ENCODE measurements at places on chromosomes 5 and 9.

DNA sequence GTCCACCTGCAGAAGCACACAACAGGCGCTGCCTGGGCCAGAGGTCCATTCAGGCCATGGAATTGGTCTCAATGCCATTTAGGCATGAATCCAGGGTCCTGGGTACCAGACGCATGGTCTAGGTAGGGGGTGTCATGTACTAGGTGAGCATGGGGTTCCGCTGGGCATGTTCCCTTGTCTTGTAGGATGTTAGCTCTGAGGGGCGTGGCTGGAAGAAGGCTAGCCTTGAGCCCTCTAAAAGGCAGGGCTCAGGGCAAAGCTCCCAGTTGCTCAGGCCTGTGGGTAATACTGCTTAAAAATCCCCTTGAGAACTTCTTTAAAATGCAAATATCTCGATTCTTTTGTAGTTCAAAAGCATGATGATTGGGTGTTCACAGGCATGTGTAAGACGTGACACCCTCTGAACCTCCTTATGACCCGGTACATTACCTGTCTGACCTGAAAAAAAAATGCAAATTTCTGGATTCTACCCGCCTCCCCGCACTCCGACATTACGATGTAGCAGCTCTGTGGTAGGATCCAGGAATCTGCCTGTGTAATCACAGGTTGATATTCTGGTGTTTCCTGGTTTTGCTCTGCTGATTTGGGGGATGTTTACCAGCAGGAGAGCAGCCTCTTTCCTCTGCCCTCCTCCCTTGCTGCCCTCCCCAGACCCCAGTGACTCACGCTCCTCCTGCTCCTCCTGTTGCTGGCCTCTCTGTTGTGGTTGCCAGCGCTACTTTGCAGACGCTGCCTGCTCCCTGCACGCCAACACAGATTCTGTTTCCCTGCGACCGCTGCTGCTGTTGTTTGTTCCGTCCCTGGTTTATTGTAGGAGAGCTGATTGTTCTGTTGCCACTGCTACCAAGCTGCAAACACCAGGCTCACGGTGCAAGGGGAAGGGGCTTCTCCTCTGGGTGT lies 5.7 kb downstream of the TMC1 start:
- DNase-seq: peak; percentile 76

DNA sequence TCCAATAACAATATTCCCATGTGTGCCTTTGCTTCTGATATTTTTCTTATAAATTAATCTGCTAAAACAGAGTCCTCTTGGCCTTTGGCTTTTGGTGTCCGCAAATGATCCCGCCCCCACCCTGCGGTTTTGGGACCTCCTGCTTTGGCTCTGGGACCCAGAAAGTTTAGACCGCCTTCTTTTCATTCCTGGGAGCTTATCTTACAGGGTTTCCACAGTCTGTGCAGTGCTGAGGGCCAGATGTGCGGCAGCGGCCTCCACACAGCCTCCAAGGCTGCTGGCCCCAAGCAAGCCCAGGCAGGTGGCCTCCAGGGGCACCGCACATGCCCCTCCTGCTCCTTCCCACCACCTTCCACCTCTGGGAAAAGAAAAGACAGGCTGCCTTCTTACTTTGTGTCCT lies 191.5 kb downstream of the ERCC6L2 start:
- DNase-seq: no peak

GRCh38 chr9:12822111-12822510 lies 47.3 kb downstream of the LURAP1L start:
- no peak for DNase-seq

- no peak for DNase-seq
These were observed 998 bp downstream of the SLC23A1 start for GRCh38 chr5:139381837-139382761.

DNA sequence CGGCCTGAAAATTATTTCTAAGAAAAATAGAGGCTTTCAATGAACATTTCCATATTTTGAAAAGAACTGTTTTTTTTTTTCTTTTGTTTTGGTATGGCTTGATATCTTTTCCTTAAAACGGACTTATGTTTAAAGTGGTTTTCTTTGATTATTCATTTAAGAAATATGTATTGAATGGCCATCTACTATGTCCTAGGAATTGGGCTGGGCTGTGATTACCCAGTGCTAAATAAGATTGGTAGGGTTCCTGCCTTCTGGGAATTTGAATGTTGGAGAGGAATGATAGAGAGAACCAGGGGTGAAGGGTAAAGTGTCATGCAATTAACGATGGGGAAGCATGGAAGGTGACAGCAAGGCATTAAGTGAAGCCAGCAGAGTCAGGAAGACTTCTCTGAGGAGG lies 33.2 kb downstream of the TNFSF8 start:
- DNase-seq: no peak

GRCh38 chr9:89797255-89797654 lies 192.4 kb downstream of the GADD45G start:
- DNase-seq: no peak

DNA sequence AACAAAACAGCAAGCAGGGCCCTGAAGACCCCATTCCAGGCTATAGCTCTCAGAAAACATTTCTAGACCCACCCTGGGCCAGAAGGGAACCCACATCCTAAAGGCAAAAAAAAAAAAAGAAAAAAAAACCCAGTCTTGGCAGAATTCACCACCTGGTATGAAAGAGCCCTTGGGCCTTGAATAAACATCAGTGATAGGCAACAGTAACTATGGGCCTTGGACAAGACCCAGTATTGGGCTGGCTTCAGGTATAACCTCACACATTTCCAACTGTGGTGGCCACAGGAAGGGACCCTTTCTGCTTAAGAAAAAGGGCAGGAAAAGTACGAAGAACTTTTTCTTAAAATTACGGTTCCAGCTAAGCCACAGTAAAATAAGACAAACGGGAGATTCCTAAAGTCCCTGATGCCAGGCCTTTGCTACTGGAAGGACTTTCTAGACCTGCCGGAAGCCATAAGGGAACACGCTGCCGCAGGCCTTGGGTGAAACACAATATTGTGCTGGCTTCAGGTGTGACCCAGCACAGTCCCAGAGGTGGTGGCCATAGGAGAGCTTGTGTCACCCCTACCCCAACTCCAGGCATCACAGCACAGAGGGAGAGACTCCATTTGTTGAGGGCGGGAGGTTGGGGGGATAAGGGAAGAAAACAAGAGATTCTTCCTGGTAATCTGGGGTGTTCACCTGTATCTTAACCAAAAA lies 505.2 kb upstream of the RGMB start:
- no peak for DNase-seq

DNA sequence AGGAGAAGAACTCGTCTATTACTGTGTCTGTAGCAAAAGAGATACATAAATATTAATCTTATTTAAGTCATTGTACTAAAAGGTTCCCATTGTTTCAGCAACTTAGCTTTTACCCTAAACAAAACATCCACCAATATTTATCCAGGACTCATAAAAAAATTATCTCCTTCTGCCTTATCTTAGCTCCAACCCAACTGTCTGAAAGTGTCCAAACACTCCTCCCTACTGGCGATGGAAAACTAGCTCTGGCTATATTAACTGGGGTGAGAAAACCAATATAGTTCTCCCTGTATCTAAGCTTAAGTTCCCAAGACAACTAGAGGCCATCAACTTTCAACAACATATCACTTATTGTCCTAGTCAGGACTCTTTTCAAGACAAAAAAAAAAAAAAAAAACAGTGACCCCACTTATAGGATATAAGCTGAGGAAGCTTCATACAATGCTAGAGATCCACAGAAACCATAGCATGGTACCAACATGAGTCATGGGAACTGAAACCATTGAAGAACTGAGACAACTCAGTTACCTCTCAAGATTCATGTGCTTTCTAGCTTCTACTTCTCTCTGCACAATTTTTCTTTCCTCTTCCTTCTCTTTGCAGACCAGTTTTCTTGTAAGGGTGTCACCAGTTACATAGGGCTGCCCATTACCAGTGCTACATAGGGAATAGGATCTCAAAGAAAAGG lies 150.7 kb upstream of the RASA1 start:
- DNase-seq: no peak

- DNase-seq: no peak
These were observed 30.7 kb upstream of the SPARC start for GRCh38 chr5:151717416-151717815.

DNA sequence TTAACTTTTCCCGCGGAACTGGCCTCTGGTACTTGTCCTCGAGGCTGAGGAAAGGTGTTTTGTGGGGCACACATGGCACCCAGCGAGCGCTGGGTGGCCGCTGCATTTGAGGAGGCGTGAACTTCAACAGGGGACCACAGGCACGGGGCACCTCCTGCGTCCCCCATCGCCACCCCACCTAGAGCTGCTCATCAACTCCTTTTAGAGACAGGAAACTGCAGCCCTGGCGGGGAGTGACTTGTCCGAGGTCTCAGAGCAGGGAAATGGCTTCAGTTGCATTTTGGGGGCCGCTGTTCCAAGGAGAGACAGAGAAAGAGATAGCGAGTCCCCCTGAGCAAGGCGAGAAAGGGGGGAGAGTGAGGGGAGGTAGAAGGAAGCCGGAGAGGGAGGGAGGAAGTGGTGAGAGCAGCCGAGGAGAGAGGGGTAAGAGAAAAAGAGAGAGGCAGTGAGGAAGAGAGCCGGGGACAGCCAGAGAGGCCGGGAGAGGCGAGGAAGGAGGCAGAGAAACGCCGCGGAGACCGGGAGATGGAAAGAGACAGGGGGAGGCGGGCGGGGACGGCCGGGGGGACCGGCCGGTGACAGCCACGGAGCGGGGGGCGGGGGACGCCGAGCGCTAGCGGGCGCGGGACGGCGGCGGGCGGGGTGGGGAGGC lies 12.5 kb upstream of the LHX2 start:
- DNase-seq: no peak

DNA sequence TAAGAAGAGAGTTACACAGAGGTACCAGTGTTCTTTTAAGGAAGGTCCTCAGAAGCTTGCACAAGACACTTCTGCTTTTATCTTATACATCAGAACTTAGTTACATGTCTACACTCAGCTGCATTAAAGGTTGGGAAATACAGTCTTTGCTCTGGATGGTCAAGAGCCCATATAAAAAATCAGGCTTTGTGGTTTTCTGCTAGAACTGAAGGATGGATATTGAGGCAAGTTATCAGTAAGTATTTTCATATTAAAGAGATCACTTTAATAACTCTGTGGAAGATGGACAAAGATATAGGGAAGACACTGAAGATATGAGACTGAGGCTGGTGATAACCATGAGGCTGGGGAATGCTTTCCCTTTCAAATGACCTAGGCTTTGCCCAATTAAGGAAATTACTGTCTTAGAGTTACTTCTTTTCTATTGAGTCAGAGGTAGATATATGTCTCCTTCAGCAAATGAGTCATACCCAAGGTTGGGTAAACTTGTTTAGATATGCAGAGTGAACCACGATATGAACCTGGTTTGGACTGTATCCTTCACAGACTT lies 87.0 kb upstream of the TNC start:
- DNase-seq: no peak

- DNase-seq: no peak
These were observed 608 bp downstream of the ELOVL7 start for GRCh38 chr5:60843386-60843935.

DNA sequence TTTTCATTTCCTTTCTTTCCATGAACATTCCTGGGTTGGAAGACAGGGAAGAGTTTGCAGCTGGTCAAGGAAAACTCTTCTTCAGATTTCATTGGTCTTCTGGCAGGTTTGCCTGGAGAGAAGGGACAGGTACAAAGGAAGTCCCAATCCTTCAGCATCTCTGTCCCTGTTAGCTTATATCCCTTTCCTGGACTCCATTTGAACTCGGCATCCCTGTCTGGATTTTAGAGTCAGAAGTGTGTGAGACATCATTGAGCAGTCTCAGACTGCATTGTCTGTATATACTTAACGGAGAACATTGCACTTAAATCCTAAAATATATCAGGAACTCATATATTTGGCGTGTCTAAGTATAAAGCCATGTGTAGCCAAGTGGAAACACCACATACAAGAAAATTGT lies 54.9 kb downstream of the ADGRV1 start:
- DNase-seq: no peak

DNA sequence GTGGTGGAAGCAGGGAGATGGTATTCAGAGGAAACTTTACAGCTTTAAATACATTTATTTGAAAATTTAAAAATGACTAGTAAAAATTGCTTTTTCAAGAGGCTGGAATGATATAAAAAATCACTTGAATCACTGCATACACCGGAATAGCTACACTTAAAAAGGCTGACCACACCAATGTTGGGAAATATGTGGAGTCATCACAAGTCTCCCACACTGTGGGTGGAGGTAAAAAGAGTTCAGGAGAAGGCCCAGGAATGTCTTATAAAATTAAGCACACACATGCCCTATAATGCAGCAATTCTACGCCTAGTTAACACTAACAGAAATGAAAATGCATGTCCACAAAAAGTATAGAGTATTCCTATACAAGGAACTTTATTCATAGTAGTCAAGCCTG lies 198.1 kb downstream of the ROR2 start:
- DNase-seq: no peak

DNA sequence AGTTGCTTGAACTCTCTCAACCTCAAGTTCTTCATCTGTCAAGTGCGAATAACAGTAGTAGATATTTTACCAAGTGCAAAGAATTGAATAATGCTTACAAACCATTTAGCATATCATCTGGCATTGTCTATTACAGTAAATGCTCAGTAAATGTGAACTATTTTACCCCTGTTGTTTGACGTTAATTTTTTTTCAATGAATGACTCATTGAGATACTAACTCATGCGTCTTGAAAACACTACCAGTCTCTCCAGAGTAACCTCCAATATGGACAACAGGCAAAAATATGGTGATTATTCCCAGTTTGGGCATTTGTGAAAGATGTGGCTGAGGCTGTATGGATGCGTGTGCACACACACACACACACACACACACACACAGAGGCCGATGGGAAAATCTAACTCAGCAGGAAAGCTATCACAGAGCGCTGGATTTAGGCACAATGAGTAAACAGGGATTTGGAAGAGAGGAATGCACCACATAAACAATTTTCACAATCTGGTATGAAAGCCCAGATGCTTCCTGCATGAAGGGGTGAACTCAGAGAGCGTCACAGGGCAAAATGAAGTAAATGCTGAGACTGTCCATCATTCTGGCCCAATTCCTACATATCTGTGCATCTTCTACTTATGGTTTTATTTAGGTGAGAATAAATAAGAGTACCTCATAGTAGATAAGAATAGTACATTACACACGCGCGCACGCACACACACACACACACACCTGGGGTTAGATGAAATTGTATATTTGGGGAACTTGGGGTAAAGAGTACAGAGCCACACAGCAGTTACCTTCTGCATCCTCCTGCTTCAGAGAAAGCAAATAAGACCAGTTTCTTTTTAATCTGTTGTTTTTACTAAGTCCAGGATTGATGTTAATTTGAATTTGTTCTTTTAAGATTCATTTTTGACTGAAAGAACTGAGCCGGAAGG lies 128.7 kb downstream of the PALM2AKAP2 start:
- DNase-seq: no peak

- DNase-seq: no peak
These were observed 12.8 kb upstream of the SRP19 start for GRCh38 chr5:112848116-112848811.

GRCh38 chr9:92406477-92406876 lies 2.1 kb upstream of the OGN start:
- no peak for DNase-seq

DNA sequence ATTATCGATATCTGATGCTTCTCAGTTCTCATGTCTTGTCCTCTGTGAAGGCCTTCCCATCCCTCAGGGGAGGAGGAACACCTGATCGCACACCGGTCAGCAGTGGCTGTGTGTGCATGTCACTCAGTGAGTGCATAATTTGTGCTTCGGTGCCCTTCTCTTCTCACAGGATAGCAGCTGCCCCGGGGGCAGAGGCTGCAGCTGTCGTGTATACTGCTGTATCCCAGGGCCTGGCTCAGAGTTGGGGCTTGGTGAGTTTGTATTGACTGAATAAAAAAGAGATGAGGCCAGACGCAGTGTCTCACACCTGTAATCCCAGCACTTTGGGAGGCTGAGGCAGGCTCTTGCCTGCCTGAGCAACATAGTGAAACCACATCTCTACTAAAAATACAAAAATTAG lies 49.7 kb upstream of the NCS1 start:
- no peak for DNase-seq
